ENCODE measurements at places on chromosomes 7 and 10. TPM values are rescaled to one million over a fixed set of nuclear protein-coding genes. Genes with fewer than 3 reads are reported as not detected.
A peak's percentile ranks its signal among the peaks of the same experiment; 100 is the strongest.

The FZD8 gene
- 0.77 TPM for total RNA-seq

The IGFBP3 gene
- total RNA-seq = 8.9 TPM

The KLLN gene
- 0.66 TPM for total RNA-seq

GRCh38 chr10:23174074-23174976 lies 17.8 kb upstream of the PTF1A start:
- DNase-seq = no peak

GRCh38 chr7:17674166-17674942 lies 265.9 kb downstream of the SNX13 start:
- no peak for DNase-seq

GRCh38 chr10:78458983-78459638 lies 425.4 kb downstream of the RPS24 start:
- DNase-seq = peak; percentile 52

DNA sequence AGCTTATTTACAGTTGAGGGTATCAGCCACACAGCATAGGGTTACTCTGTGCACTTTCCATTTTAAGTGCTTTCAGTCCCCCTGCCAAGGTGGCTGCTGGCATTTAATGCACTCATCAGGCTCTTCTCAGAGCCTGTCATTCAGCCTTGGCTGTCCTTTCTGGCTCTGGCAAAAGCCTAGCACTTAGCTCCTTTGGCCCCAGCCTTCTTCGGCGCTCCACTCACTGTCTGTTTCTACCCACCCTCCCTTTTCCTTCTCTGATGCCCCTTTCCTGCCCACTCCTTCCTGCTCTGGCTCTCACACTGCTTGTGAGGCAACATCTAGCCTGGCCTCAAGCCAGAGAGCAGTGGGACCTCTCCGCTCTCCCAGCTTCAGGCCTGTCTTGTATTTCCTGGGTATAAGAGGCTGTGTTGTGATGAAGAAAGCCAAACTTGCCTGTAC lies 60.2 kb downstream of the WIPF3 start:
- DNase-seq = peak; percentile 51

- no peak for DNase-seq
These were observed 25.0 kb downstream of the IGF2BP3 start for GRCh38 chr7:23445326-23445725.

DNA sequence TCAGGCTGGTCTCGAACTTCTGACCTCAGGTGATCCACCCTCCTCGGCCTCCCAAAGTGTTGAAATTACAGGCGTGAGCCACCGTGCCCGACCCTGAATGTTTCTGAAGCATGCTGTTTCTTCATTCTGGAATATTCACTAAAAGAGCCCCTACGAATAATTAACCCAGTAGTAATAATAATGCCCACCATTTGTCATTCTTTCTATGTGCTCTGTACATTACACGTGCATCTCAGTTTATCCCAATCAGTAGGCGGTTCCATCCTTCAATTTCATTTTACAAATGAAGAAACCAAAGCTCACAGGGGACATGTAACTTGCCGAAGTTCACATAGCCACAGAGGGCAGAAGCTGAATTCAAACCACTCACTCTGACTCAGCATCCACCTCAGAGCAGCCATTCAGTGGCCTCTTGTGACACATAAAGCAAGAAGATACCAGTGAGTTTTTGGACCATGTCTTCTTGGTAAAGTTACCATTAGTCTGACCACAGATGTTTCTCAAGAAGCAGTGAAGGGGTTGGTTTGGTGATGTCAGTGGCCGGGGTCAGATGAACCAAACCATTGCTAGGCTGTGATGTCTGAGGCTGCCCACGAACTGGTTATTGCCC lies 71.9 kb upstream of the DUSP5 start:
- DNase-seq = peak; percentile 95

Measured in fibroblast of lung (primary cell).